ENCODE measurements at places on chromosomes 7 and 10. TPM values are rescaled to one million over a fixed set of nuclear protein-coding genes. Genes with fewer than 3 reads are reported as not detected.
A peak's percentile ranks its signal among the peaks of the same experiment; 100 is the strongest.

DNA sequence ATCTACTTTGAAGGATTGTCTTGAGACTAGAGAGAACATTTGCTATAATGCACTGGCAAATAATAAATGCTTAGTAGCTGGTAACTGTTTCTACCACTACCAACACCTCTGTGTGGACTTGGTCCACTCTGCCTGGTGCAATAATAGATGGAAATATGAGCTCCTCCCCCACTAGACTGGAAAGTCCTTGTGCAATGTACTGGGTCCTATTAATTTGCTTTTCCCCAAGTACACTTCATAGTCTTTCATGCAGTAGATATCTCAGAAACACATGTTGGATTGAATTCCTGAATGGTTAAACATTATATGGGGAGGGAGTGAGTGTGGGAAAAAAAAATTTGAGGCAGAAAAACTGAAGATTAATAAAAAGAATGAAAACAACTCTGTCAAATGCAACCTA lies 119.3 kb downstream of the C10orf90 start:
- no peak for DNase-seq

- peak; percentile 38 for DNase-seq
These were observed at the start of the genes DCLRE1A and NHLRC2 for GRCh38 chr10:113854013-113854760. Gene DCLRE1A (minus strand): TSS chr10:113854082. CDS start chr10:113853182, 900 bp downstream. Gene NHLRC2 (plus strand): TSS chr10:113854661. CDS start chr10:113854873, 212 bp downstream.

Gene HOXA1
- 0.38 TPM for total RNA-seq

DNA sequence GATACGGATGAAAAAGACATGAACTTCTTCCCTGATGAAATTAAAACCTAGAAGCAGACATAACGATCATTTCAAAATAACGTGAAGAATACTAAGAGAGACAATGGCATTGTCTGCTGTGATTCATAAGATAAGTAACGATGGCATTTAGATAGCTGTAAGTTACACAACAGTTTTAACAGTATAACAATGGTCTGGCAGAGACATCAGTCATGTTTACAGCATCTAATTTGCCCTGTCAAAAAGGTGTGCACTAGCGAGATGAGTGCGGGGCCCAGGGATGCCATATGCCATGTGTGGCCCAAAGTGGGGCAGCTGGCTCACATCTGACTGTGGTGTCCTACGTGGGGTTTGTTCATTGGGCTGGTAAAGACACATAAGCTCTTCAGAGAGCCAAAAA lies 55.7 kb upstream of the RHEB start:
- DNase-seq: no peak

DNA sequence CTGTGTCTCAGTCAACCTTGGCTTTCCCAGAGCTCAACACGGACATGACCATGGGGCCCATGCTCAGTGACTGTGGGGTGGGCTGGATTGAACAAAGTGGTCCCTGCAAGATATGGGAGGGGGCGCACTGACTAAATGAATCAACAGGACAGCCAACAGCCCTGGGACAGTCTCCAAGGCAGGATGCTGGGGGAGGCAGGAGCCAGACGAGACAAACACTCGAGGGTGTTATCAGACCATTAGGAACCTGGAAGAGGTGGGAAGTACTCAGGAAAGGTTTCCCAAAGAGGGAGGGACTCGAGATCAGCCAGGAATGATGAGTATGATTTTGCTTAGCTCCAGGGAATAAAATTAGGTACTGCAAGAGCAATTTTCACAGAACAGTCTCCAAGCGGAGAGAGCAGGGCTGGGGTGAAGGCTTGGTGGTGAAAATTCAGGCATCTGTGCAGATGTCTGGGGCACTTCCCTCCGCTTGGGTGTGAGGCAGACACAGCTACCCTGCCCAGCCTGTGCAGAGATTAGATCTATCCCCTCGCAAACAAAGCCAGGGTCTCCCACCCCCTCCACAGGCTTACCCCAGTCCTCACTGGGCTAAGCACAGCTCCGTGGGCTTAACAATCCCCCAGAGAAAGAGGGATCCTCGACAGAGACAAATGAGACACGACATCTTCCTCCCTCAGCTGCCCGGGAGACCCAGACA lies 261.1 kb upstream of the ZMIZ1 start:
- no peak for DNase-seq

- no peak for DNase-seq
These were observed 61.8 kb upstream of the CAPZA2 start for GRCh38 chr7:116800594-116800993.

- DNase-seq: no peak
These were observed 631.0 kb upstream of the ANKRD30A start for GRCh38 chr10:36494371-36494770.

GRCh38 chr10:60485025-60485424 lies 95.3 kb upstream of the ANK3 start:
- no peak for DNase-seq

- no peak for DNase-seq
These were observed 180.8 kb downstream of the PRKCQ start for GRCh38 chr10:6399231-6399741.

Gene MAT1A
- total RNA-seq: not detected

Gene FOXI2
- not detected for total RNA-seq

GRCh38 chr7:113715262-113715661 lies 203.5 kb downstream of the PPP1R3A start:
- no peak for DNase-seq

DNA sequence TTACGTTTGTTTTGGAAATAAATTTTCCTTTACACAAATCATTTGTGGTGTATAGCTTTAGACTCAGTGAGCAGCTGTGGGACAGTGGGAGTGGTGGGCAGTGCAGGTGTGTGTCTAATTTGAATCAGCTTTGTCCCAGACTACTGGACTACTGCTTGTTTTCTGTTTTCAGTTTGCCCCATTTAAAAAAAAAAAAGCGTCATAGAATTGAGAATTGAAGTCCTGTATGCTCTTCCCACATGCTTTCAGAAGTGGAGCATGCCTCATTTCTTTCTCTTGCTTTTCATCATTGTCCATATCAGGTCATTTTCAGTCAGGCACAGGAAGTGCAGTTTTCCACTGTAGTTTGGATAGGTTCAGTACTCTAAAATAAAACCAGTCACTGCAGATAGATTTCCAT lies 66.1 kb downstream of the SHH start:
- DNase-seq: no peak

Gene GPR22
- not detected for total RNA-seq

- DNase-seq: peak; percentile 8
These were observed 62.1 kb upstream of the PRSS58 start for GRCh38 chr7:142319970-142320369.

- no peak for DNase-seq
These were observed 5.9 kb downstream of the PPP1R3A start for GRCh38 chr7:113912876-113913275.
